LHCN-M2 (cell line): ENCODE measurements at places on chromosomes 11 and 22. TPM values are rescaled to one million over a fixed set of nuclear protein-coding genes. Genes with fewer than 3 reads are reported as not detected.

RPL27A gene
- total RNA-seq = 514 and 527 TPM in 2 replicates

GRCh38 chr11:47495011-47495855 is 46.3 kb upstream of the RAPSN start:
- DNase-seq = no peak

GRCh38 chr11:122749005-122749687 is 89.2 kb upstream of the CRTAM start:
- peak; percentile 93 for DNase-seq

DNA sequence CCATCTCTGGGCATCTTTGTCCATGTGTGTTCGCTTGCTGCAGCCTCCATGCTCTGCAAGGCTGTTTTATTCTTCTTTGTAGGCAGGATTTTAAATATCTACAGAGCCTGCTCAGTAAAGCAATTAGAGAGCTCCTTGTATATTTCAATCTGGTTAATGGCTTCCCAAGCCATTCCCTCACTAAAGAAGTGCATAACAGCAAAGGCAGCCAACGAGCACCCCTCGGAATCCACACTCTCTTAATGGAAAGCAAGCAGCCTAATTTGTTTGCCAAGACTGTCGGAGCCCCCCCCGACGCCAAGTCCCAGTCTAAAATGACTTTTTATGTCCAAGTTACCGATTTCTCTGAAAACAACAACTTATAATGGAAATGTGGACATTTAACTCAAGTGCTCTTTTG is 123.6 kb downstream of the ARL14EP start:
- DNase-seq = no peak

- no peak for DNase-seq
Observed at GRCh38 chr11:111981270-111981669, 43.9 kb upstream of the DLAT start.

DNA sequence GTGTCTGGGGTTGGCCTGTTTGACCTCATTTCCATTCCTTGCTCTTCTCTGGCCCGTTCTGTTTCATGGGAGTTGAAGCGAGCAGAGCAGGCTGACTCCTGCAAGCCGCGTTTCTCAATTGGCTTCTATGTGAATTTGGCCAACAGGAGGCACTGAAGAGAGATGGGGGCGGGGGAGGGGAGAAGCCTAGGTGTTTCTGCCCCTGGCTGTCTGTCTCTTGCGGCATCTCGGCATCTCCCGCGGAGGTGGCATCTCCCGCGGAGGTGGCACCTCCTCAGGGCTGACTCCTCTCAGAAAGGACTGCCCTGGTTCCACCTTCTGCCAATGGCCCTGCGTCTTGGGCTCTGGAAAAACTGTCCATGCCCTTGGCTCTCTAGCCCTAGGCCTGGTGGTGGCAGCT is 125.6 kb upstream of the CSNK2A3 start:
- no peak for DNase-seq

GRCh38 chr11:122764371-122765090 is 73.8 kb upstream of the CRTAM start:
- no peak for DNase-seq

- DNase-seq = no peak
Observed at GRCh38 chr11:95241681-95242081, 10.7 kb upstream of the SESN3 start.

GRCh38 chr11:95568281-95568680 is 221.3 kb downstream of the FAM76B start:
- no peak for DNase-seq

KRTAP5-8 gene
- not detected in 2 replicates for total RNA-seq

GRCh38 chr22:23184764-23185113 is 4.4 kb downstream of the BCR start:
- DNase-seq = no peak

- no peak for DNase-seq
Observed at GRCh38 chr11:82924522-82925224, 23.1 kb downstream of the DDIAS start.

SCT gene
- total RNA-seq = not detected in 2 replicates

DNA sequence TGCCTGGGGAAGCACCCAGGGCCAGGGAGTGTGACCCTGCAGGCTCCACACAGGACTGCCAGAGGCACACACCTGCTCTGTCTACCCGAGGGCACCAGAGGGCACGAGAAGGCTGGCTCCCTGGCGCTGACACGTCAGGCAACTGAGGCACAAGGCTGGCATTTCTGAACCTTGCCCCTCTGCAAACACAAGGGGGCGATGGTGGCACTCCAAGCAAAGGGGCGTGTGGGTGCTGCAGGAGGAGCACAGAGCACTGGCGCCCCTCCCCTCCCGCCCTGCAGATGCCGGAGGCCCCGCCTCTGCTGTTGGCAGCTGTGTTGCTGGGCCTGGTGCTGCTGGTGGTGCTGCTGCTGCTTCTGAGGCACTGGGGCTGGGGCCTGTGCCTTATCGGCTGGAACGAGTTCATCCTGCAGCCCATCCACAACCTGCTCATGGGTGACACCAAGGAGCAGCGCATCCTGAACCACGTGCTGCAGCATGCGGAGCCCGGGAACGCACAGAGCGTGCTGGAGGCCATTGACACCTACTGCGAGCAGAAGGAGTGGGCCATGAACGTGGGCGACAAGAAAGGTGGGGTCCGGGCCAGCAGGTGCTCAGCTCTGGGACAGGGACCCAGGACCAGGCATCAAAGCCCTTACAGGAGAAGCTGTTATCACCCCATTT is 20.8 kb upstream of the TXNRD2 start:
- peak; percentile 81 for DNase-seq

TPBGL gene
- total RNA-seq = not detected in 2 replicates

DNA sequence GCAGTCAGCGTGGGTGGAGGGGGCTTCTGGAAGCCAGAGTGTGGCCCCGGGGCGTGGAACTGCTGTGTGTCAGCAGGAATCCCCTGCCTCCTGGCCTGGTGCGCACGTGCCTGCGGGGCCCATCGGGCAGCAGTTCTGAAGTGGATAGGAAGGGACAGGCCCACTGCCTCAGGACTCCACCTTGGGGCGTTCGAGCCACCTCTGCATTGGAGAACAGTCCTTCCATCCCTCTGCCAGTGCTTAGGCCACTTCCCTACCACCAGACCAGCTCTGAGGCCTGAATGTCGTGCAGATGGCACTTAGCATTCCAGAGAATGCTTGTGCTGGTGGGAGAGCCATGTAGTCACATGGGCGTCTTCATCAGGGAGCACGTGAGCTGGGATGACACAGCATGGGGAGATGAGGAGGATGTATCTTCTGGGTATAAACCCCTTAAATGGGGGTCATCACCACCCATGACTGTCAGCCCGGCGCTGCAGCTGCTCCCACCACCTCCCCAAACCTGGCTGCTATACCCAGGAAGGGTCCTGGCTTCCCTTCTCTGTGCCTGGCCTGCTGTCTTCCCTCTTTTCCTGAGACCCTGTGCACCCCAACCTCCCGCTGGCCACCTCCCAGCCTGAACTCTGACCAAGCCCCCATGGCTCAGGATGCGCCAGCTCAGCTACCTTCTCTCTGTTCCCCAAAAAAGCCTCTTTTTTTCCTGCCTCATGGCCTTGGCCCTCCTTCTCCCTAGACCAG is 9.7 kb downstream of the INCENP start:
- DNase-seq = no peak
